ENCODE measurements at places on chromosomes 4 and X. TPM values are rescaled to one million over a fixed set of nuclear protein-coding genes. Genes with fewer than 3 reads are reported as not detected.

DNA sequence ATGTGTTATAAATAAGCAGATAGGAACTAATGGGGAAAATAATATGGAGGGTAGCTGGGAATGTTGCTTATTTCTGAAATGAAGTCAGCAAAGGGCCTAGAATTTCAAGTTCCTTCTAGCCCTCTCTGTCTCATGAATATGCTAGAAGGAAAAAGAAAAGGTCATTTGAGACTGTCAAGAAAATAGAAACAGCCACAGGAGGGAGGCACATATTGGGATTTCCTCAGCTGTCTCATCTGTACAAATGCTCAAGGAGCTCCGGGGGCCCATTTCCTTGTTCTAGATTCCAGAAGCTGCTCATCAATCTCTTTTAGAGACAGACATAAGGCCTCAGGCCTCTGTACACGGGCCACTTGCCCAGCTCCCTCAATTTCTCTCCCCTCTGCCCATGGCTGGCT, 127.6 kb upstream of the ETNPPL start:
- no peaks in the 10 kb centered on the region for H3K36me3 ChIP-seq
- DNase-seq, result no peak
- no peak overlapping the region for H3K4me3 ChIP-seq
- H3K4me1 ChIP-seq, result no peaks in the 10 kb centered on the region

GRCh38 chr4:5280828-5281227, 229.5 kb downstream of the STK32B start:
- H3K4me3 ChIP-seq, result no peak overlapping the region
- no peak for DNase-seq
- no peaks in the 10 kb centered on the region for H3K27me3 ChIP-seq
- no peaks in the 10 kb centered on the region for H3K4me1 ChIP-seq

GRCh38 chr4:77167866-77168265, 10.9 kb downstream of the CCNG2 start:
- no peaks in the 10 kb centered on the region for H3K36me3 ChIP-seq
- peaks cover 30% of the 10 kb centered on the region for H3K4me1 ChIP-seq

MAGEE2 gene
- total RNA-seq, result not detected

- H3K4me3 ChIP-seq, result no peak overlapping the region
- H3K4me1 ChIP-seq, result no peaks in the 10 kb centered on the region
- H3K36me3 ChIP-seq, result no peaks in the 10 kb centered on the region
Observed at GRCh38 chr4:181599134-181599533, 644.1 kb upstream of the TENM3 start.

GRCh38 chr4:127400731-127401346, 231.9 kb upstream of the INTU start:
- H3K27me3 ChIP-seq, result no peaks in the 10 kb centered on the region
- no peaks in the 10 kb centered on the region for H3K36me3 ChIP-seq
- DNase-seq, result peak; percentile 80

ERCC6L gene
- total RNA-seq, result 1.2 TPM

- no peak for DNase-seq
- peaks cover 6% of the 10 kb centered on the region for H3K27me3 ChIP-seq
- H3K27ac ChIP-seq, result no peak overlapping the region
- H3K4me1 ChIP-seq, result peaks cover 19% of the 10 kb centered on the region
- no peaks in the 10 kb centered on the region for H3K36me3 ChIP-seq
Observed at GRCh38 chr4:7352486-7352885, 82.2 kb downstream of the PSAPL1 start.

GRCh38 chr4:38804654-38805295, at the start of gene TLR1:
TSS of gene TLR1 (minus strand) at chr4:38804791. CDS start at chr4:38798831, 5,960 bp downstream.
- H3K27me3 ChIP-seq, result no peaks in the 10 kb centered on the region
- no peak for DNase-seq
- no peak within 1 kb of the TSS for H3K27ac ChIP-seq
- H3K36me3 ChIP-seq, result peaks cover 9% of the 10 kb centered on the region

MYOZ2 gene
- not detected for total RNA-seq

GRCh38 chrX:133747196-133747595, 238.2 kb downstream of the GPC3 start:
- peaks cover 11% of the 10 kb centered on the region for H3K4me1 ChIP-seq
- no peak overlapping the region for H3K27ac ChIP-seq
- DNase-seq, result no peak
- no peaks in the 10 kb centered on the region for H3K27me3 ChIP-seq
- no peak overlapping the region for H3K4me3 ChIP-seq
- no peaks in the 10 kb centered on the region for H3K36me3 ChIP-seq

DNA sequence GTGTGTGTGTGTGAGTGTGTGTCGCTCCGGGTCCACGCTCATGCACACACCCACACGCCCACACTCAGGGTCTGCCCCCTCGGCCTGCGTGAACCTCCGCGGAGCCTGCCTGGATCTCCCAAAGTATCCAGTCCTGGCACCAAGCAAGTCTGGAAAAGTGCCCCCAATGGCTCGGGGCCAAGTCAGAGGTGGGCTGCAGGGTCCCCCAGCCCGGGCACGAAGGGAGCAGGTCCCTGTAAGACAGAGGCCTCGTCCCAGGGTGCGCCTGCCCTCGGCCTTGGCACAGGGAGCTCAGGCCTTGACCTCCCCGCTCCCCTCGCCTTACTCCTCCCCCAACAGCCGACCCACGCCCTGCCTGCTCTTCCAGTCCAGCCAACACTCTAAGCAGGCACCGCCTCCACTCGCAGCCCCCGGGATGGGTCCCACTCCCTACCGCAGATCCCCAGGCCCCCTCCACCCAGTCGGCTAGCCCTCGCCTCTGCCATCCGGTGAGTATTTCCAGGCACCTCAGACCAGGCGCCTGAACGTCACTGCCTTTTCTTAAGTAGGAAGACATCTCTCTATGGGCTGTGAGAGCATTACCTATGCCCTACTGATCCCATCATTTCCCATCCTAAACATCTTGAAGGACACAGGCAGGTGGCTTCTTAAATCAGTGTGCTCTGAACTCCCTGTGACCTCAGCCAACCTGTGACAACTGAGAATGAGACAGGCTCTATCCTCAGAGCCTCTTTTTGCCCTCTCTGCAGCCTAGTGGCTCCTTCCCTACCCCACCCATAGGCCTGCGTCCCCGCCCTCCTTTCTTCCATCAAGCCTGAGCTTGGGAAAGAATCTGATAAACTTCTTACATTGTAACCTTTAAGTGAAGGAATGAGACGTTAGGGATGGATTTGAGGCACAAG, 704 bp downstream of the FAM114A1 start:
- H3K27me3 ChIP-seq, result peaks cover 11% of the 10 kb centered on the region
- no peaks in the 10 kb centered on the region for H3K36me3 ChIP-seq
- peaks cover under 1% of the 10 kb centered on the region for H3K4me1 ChIP-seq
- DNase-seq, result no peak

DNA sequence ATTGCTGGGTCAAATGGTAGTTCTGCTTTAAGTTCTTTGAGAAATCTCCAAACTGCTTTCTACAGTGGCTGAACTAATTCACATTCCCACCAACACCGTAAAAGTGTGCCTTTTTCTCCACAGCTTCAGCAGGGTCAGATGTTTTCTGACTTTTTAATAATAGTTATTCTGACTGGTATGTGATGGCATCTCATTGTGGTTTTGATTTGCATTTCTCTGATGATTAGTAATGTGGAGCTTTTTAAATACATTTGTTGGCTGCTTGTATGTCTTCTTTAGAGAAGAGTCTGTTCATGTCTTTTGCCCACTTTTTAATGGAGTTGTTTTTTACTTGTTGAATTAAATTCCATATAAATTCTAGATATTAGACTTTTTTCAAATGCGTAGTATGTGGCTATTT, 257.5 kb upstream of the ANKRD50 start:
- H3K27ac ChIP-seq, result no peak overlapping the region
- H3K4me1 ChIP-seq, result no peaks in the 10 kb centered on the region
- H3K27me3 ChIP-seq, result no peaks in the 10 kb centered on the region
- H3K4me3 ChIP-seq, result no peak overlapping the region
- no peak for DNase-seq
- H3K36me3 ChIP-seq, result no peaks in the 10 kb centered on the region

GRCh38 chr4:128452415-128452814, 164.8 kb upstream of the PGRMC2 start:
- no peak overlapping the region for H3K27ac ChIP-seq
- no peak overlapping the region for H3K4me3 ChIP-seq
- H3K4me1 ChIP-seq, result peaks cover 22% of the 10 kb centered on the region
- H3K27me3 ChIP-seq, result peaks cover 2% of the 10 kb centered on the region
- DNase-seq, result no peak

GABRB1 gene
- 4.9 TPM for total RNA-seq

SSX3 gene
- total RNA-seq, result not detected

GRCh38 chr4:24794480-24794879, 893 bp upstream of the SOD3 start:
- peaks cover 12% of the 10 kb centered on the region for H3K36me3 ChIP-seq
- DNase-seq, result no peak
- H3K4me3 ChIP-seq, result no peak overlapping the region

- no peak overlapping the region for H3K27ac ChIP-seq
- DNase-seq, result no peak
- H3K4me1 ChIP-seq, result no peaks in the 10 kb centered on the region
Observed at GRCh38 chrX:63250253-63250868, 100.8 kb downstream of the SPIN4 start.

ZFP92 gene
- 0.07 TPM for total RNA-seq

GRCh38 chr4:7323872-7324650, 110.7 kb downstream of the PSAPL1 start:
- H3K4me1 ChIP-seq, result peaks cover 24% of the 10 kb centered on the region
- no peak overlapping the region for H3K4me3 ChIP-seq
- H3K36me3 ChIP-seq, result peaks cover under 1% of the 10 kb centered on the region
- peaks cover 8% of the 10 kb centered on the region for H3K27me3 ChIP-seq
- DNase-seq, result no peak

ADGRG4 gene
- not detected for total RNA-seq

DNA sequence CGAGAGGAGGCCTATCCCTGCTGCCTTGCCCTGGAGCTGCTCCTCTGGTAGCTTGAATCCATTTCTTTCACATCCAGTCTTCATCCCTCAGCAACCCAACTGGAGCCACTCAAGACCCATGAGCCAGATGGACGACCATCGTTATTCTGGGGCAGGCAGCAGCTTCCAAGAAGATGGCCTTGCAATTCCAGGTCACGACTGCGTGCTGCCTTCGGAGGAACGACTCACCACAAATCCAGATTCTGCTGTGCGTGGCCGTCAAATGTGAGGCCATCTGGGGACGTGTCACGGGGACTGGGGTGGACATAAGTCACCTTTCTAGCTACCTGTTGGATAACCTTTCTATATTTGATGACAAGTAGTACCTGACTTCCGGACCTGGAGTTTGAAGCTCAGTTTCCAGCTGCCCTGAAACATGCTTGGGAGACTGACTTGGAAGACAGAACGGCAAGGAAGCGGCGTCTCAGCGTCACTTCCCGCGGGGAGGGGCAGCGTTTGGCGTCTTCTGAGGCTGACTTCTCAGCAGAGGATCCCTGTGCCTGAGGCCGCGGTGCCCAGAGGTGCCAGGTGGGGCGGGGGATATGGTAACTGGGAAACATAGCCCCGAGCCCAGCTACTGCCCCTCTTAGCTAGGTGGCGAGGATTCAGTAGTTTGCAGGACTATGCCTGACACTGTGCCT, 11.7 kb upstream of the TMEM271 start:
- peaks cover 11% of the 10 kb centered on the region for H3K4me1 ChIP-seq
- H3K36me3 ChIP-seq, result peaks cover 28% of the 10 kb centered on the region
- no peak for DNase-seq
- no peak overlapping the region for H3K27ac ChIP-seq
- H3K4me3 ChIP-seq, result no peak overlapping the region
- peaks cover under 1% of the 10 kb centered on the region for H3K27me3 ChIP-seq

PRDM5 gene
- 16.6 TPM for total RNA-seq

- H3K4me1 ChIP-seq, result peaks cover 9% of the 10 kb centered on the region
- H3K27me3 ChIP-seq, result peaks cover 3% of the 10 kb centered on the region
- peaks cover 4% of the 10 kb centered on the region for H3K36me3 ChIP-seq
- no peak for DNase-seq
- H3K4me3 ChIP-seq, result no peak overlapping the region
- no peak overlapping the region for H3K27ac ChIP-seq
Observed at GRCh38 chr4:3322059-3322550, 29.3 kb downstream of the RGS12 start.

- H3K4me1 ChIP-seq, result peaks cover 57% of the 10 kb centered on the region
- H3K27me3 ChIP-seq, result peaks cover 2% of the 10 kb centered on the region
- no peak for DNase-seq
- H3K27ac ChIP-seq, result peak overlapping the region; percentile 89
- H3K4me3 ChIP-seq, result peak overlapping the region; percentile 57
Observed at GRCh38 chr4:98617358-98618047, 40.9 kb downstream of the TSPAN5 start.

DNA sequence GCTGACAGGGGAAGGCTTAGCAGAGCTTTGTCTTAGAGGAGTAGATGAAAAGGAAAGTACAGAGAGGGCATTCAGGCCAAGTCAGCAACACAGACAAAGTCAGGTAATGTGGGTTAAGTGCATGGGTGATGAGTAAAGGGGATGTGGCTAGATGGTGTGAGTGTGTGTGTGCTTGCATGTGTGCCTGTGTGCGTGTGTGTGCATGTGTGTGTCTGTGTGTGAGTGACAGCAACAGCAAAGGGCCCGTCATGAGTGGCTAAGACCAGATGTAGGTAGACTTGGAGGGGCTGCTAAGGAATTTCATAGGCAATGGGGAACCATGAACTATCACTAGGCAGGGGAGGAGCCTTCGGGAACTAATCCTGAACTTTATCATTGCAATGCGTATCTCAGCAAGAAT, 2.2 kb upstream of the GPR78 start:
- no peaks in the 10 kb centered on the region for H3K36me3 ChIP-seq
- H3K27ac ChIP-seq, result no peak overlapping the region
- H3K4me3 ChIP-seq, result no peak overlapping the region

GRCh38 chr4:76800902-76801301, 97.0 kb downstream of the SOWAHB start:
- peaks cover 29% of the 10 kb centered on the region for H3K4me1 ChIP-seq
- no peak overlapping the region for H3K27ac ChIP-seq
- no peak for DNase-seq
- no peak overlapping the region for H3K4me3 ChIP-seq

DNA sequence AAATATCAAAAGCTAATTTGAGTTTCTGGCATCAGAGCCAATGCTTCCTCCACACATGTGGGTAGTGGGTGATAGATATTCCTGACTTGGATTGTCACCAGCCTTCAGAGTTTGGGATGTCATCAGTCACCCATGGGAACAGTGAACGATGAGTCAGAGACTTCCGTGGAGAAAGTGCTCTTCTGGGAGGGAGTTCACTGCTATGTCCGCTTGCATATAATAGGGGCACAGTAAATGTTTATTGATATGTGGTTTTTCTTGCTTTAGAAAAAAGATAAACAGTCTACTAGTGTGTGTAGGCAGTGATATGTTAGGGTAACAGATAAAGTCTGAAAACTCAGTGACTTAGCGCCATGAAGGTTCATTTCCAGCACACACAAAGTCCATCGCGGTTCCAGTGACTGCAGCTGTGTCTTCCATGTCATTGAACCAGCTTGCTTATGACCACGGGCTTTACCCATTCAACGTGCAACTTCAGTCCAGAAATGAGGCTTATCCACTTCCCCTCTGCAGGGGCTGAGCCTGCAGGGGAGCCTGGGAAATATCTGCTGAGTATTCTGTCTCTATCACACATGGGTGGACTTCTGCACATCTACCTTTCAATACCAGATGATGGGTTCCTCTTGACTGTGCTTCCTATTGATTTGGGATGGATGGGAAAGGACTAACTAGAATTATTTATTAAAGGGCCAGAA, 87.7 kb upstream of the WWC2 start:
- H3K36me3 ChIP-seq, result no peaks in the 10 kb centered on the region
- H3K4me1 ChIP-seq, result peaks cover 4% of the 10 kb centered on the region
- DNase-seq, result no peak
- H3K27me3 ChIP-seq, result peaks cover 2% of the 10 kb centered on the region
- H3K4me3 ChIP-seq, result no peak overlapping the region
- no peak overlapping the region for H3K27ac ChIP-seq
